NCI-H526 (cell line): ENCODE measurements at places on chromosomes 3 and 15.

DNA sequence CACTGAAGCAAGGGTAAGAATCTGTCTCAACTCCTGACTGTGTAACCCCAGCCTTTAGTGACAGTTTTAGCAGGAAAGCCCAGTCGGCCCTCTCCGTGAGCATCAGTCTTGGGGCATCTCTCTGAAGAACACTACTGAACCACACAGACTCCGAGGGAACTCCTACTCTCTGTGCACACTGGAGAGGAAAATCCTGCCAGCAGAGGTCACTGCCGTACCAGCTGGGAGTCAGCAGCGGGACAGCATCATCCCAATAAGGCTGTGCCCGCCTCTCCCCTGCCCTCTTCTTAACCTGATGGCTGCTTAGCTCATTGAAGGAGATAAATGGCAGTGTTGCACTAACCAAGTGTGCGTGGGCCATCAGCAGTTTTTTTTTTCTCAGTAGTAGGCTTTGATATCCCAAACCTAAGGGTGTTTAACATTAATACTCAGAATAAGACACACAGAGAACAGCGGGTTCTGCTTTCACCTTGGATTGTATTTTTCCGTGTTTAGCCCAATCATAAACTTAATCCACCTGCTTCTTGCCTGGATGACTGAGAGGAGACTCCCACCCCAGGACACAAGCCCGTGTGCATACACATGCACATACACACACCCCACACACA is 26.6 kb upstream of the RASA2 start:
- DNase-seq, result peak; percentile 63

GRCh38 chr3:122188737-122189136 is 5.3 kb downstream of the CASR start:
- no peak for DNase-seq

DNA sequence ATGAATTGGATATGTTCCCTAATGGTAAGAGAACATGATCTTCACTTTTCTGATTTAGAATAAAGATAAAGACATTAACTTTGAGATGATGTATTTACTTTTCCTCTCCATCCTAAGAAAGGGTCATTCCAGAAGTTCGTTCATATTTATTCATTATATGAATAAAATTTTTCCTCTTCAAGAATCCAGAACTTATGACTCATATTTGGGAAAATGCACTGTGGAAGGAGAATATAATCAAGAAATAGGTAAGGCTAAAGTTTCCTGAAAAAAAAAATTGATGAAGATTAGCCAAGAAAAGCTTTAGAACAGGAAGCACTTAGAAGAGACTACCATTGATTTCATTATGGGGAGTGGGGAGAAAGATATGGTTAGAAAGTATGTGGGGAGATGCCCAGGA is 36.5 kb upstream of the CBLB start:
- no peak for DNase-seq

GRCh38 chr3:127370906-127371305 is 83.1 kb upstream of the PRR20G start:
- no peak for DNase-seq

DNA sequence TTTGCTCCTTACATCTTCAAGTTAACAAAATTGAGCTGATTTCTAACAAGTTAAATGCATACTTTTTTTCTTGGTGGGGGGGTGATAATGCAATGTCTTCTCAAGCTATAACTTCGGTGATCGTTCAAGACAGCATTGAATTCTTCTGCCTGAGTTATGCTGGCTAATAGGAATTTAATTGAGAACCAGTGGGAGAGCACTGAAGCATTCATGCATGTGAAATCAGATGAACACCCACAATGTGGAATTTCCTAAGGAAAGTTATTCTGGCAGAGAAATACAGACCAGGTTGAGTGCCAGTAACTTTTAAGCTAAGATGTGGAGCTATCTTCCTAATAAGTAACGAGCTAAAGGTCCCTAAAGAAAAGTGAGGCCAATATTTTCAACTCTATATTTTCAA is 3.0 kb downstream of the SPATA16 start:
- no peak for DNase-seq

DNA sequence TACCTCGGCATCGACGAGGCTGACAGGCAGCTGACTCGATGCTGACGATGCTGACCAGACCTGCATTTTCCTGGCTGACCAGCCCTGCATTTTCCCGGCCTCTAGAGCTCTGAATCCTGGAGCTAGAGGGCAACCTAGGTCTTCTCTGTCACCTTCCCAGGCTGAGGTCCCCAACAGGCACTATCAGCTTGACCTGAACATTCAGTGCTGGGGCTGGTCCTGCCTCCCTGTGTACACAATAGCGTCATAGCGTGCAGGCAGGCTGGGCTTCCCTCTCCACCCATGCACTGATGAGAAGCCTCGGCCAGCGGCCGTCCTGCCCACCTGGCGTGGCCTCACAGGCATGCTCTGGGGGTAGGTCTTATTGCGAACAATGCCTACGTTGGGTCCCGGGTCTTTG is 62.3 kb upstream of the SNRPA1 start:
- DNase-seq, result no peak

- peak; percentile 94 for DNase-seq
Observed at GRCh38 chr15:40081691-40082194, 26.9 kb downstream of the BMF start.

GRCh38 chr3:189282741-189283140 is 111.0 kb downstream of the TPRG1 start:
- no peak for DNase-seq

DNA sequence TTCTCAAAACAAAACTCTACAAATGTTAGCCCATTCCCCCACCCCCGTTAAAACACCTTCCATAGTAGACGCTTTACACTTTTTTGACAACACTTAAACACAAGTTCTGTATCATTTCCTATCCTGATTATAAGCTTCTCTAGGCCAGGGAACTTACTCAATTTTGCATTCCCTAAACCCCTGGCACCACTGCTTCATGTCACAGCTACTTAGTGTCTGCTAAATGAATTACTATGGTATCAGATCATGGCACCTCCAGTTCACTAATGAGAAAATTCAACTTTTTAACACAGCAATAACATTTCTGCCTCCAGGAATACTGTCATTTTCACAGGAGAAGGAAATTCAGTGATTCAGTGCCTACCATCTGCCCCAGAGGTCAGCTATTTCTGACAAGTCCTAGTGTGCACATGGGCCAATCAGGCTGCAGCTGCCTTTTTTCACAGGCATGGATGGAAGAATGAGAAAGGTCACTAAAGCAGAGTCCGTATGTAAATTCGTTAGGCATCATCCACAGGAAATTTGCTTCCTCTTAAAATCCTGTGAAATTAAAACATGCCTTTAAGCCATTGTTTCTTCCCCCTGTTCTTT is 18.5 kb downstream of the SFMBT1 start:
- no peak for DNase-seq
